ENCODE measurements at places on chromosomes 13 and 19. TPM values are rescaled to one million over a fixed set of nuclear protein-coding genes. Genes with fewer than 3 reads are reported as not detected.
A peak's percentile ranks its signal among the peaks of the same experiment; 100 is the strongest.

DNA sequence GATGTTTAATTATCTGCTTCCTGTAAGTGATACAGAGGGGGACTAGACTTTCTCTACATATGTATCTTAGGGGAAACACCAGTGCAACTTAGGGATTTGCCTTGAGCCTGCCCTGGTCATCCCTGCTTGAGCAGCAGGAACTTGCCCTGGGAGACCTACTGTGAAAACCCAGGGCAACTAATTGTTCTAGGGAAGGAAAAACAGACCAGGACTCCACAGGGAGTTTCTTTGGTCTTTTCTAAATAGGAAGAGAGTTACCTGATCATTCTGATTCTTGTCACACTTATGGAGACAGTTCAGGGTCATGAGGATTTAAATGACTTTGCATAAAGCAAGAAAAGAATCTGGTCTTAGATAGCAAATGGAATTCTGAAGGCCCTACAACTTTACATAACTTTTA, 89.1 kb downstream of the WASF3 start:
- no peak overlapping the region for H3K4me3 ChIP-seq
- no peaks in the 10 kb centered on the region for H3K36me3 ChIP-seq
- H3K4me1 ChIP-seq: no peaks in the 10 kb centered on the region
- 0 out of 2 replicates have a peak, but pooled peaks cover 1% of the 10 kb centered on the region for H3K27me3 ChIP-seq
- no peak for DNase-seq

DNA sequence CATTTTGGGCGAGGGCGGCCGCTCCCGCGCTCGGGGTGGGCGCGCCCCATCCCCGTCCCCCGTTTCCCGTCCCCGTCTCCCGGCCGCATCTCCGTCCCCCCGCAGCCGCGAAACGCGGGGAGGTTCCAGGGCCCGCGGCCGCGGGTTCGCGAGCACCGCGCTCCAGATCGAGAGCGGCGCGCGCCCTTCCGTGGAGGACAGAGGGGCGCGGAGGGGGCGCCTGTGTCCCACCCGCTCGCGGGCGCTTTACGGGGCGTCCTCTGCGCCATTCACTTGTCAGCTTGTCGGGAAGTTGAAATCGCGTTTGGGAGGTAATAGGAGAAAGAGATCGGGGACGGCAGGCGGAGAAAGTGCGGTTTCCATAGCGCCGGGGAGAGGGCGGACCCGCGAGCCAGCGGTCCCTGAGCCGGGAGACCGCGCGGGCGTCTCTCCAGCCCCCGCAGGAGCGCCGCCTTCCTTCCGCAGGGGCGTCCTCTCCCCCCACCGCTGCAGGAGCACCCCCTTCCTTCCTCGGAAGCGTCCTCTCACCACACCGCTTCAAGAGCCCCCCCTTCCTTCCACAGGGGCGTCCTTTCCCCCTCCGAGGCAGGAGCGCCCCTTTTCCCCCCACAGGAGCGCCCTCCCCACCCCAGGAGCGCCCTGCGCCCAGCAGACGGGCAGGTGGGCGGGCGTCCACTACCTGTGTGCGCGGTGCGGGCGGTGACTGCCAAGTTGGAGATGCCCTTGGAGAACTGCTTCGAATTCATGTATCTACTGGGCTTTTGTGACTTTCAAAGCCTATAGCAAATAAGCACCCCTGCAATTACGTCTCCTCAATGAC, 962 bp upstream of the IRS2 start:
- H3K27ac ChIP-seq: no peak overlapping the region
- peak; percentile 52 for DNase-seq
- no peaks in the 10 kb centered on the region for H3K36me3 ChIP-seq
- peaks cover 4% of the 10 kb centered on the region for H3K4me1 ChIP-seq

DNA sequence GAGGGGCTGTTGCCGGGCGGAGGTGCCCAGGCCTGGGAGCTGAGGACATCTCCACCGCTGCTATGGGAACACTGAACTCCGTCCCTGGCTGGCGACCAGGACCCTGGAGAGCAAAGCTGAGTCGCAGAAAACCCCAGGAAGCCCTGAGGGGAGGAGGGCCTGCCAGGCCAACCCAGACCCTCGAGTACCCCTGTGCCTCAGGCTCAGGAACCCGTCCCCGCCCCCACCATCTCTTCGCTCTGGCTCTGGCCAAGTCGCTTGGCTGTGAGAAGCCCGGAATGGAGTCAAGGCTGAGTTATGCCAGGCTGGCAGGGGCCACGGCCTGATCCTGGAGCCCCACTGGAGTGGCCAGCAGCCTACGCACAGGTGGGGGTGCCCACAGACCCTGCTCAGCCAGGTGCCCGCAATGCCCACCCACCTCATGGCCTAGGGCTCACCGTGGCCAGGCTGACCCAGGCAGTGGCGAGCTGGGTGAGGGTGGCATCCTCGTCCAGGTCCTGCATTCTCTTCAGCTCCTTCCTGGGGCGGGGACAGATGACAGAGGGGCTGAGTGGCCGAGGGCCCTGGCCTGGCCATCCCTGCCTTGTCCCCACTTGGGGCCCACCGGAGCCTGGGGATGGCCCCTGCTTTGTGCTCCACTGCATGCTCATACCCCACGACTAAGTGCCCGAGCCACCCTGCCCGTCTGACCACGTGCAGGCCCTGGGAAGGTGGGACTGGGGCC, 8.5 kb upstream of the CERS1 start:
- H3K36me3 ChIP-seq: no peaks in the 10 kb centered on the region
- DNase-seq: no peak
- H3K27me3 ChIP-seq: no peaks in the 10 kb centered on the region
- H3K4me3 ChIP-seq: no peak overlapping the region
- no peaks in the 10 kb centered on the region for H3K4me1 ChIP-seq
- H3K27ac ChIP-seq: no peak overlapping the region

GRCh38 chr13:30318026-30318425, 10.7 kb upstream of the KATNAL1 start:
- peaks cover 10% of the 10 kb centered on the region for H3K4me1 ChIP-seq
- H3K27me3 ChIP-seq: no peaks in the 10 kb centered on the region
- no peak overlapping the region for H3K4me3 ChIP-seq
- no peak for DNase-seq

The ACP7 gene
- total RNA-seq: 0.45 TPM

The MAST1 gene
- 0.79 TPM for total RNA-seq

The MEF2B gene
- 0.82 TPM for total RNA-seq

The PRTN3 gene
- not detected for total RNA-seq
